ENCODE measurements at places on chromosomes 13 and 19.

DNA sequence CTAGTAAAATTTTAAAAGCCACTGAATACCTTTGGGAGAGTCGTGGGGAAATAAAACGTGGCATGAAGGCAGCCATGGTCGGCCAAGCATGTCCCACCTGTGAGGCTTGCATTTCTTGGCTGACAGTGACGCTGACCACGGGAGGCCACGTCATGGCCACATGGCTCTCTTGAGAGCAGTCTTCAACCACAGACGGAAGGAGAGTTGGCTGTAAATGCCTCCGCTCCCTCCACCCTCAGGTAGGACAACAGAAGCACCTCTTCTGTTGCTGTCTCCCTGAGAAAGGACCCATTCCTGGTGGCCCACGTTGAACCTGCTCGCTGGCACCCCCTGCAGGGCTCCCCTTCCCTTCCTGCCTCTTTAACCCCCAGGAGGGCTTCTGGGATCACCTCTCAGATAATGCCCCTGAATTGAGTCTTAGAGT, 10.6 kb upstream of the LRRC25 start:
- DNase-seq = peak; percentile 63

DNA sequence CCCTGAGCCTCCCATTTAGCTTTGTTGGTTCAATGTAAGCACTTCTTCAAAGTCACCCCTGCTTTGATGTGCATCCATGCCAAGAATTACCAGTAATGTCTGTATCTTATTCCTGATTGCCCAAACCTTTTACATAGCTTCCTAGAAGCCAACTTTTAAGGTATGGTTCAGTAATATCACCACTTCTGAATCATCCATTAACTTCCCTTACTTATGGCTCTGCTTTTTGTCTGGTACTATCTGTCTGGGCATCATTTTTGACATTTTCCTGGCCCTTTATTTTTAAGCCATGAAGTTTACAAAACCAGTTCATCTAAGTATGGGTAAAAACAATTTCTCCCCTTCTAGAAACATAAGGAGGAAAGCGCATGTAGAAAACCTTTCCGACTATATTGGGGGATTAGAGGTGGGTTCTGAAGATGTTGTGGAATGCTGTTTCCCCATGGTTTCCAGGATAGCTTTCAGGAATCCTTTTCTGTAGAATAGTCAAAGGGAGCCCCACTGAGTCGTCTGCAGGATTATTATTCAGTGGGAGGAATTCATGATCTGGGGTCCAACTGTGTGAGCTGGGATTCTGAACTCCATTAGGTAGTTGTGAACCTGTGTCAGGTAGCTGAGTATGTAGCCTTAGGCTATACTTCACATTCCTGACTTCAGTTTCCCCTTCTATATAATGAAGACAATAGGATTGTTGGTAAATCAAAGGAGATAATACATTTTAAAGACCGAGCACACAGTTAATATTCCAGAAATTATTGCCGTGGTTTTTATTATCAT, 163.8 kb downstream of the SUCLA2 start:
- no peak for DNase-seq

DNA sequence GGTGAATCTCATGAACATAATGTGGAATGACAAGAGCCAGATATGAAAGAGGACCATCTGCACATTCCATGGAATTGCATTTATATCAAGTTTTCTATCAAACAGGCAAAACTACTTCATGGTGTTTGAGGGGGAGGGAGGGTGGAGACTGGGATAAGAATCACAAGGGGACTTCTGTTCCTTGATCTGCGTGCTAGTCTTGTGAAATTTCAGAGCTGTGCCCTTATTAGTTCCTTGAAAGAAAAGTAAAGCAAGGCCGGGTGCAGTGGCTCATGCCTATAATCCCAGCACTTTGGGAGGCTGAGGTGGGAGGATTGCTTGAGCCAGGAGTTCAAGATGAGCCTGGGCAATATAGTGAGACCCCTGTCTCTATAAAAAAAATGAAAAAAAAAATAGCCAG, 30.2 kb upstream of the CEBPG start:
- no peak for DNase-seq

DNA sequence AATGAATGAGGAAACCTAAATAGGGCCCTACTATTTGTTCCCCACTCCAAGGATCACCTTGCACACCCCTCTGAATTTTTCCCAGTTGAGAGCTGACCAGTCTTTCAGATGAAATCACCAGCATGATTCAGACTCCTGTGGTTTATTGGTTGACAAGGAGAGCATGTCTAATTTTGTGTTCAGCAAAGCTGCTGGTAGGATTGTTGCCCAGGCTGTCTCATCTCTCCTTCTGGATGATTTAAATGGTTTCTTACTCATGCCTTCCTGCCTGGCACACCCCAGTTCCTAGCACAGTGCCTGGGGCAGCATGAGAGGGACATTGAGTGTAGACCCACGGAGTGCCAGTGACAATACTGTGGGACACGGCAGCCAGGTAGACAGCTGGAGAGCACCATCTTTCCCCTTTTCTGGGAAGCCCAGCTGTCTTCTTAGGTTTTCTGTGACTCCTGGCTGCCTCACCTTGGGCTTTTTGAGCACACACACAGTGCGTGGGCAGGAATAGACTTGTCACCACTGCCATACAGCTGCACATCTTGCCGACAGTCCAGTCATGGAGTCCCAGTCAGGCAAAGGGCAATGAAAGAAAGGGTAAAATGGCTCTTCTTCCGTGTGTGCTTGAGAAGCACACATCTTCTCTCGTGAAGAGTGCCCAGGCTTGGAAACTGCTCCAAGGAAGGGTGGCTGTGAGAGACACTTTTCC, 12.3 kb downstream of the FGF9 start:
- no peak for DNase-seq

GRCh38 chr19:12607631-12608030, 3.0 kb downstream of the ZNF490 start:
- no peak for DNase-seq

DNA sequence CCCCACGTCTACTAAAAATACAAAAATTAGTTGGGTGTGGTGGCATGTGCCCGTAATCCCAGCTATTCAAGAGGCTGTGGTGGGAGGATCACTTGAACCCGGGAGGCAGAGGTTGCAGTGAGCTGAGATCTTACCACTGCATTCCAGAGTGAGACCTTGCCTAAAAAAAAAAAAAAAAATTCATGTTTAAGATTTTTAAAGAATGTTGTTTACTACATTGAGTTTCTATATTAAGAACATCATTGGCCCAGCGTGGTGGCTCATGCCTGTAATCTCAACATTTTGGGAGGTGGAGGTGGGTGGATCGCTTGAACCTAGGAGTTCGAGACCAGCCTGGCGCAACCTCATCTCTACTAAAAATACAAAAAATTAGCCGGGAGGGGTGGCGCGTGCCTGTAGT, 31.9 kb upstream of the FLT1 start:
- DNase-seq = no peak

- no peak for DNase-seq
Observed at GRCh38 chr13:103965506-103966243, 899.5 kb upstream of the SLC10A2 start.
